ENCODE measurements at places on chromosomes 1 and 21.

DNA sequence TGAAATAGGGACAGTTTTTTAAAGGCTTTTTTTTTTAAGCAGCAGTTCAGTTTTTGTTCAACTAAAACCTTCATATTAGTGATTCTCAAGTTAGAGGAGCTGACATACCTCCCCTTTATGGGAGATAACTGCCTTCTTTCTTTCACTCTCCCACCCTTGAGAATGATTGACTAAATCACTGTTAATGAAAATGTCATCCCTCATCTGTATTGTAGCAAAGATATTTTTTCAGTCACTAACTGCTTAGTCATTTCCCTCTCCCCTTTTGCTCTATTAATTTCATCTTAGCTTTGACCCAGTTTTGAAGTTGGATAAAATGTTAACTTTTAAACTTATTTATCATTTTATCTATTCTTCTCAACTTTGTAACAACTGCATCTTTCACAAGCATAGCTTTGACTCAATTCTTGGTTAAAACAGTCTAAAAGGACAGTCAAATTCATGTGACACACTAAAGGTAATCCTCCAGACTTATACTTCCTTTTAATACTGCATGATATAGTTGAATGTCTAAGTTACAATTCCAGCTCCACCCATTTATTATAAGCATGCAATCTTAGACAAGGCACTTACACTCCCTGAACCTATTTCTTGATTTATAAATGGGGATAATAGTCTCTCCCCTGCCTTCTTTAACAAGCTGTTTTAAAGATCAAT, 17.1 kb downstream of the CAPZA1 start:
- DNase-seq = no peak

- no peak for DNase-seq
Measured at GRCh38 chr1:198361237-198361767, 179.2 kb downstream of the ATP6V1G3 start.

- DNase-seq = no peak
Measured at GRCh38 chr1:47450606-47451005, 12.8 kb downstream of the FOXD2 start.

DNA sequence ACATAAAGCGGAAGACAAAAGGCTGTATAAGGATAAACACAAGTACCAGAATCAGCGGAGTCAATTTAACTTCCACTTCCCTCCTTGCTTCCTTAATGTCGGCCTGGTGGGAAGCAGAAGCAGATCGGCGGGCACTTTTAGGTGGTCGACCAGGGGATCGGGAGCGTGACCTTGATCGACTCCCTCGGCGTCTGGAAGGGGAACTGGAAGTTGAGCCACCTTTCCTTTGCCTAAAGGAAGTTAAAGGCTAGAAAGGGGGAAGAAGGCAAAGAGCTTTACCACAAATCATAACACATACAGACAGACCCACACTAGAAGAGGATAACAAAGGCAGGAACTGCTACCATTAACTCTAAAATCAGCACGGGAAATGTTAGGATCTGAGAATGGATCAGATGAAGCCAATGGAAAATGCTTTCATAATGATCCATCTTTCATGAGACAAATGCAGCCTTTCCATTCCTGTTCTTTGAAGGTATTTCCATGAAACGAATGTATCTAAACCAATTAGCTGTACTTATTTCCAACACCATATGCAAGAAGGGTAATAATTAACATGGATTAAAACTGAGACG, 5.7 kb downstream of the LBR start:
- no peak for DNase-seq

- no peak for DNase-seq
Measured at GRCh38 chr1:63326106-63326472, 3.7 kb downstream of the FOXD3 start.

GRCh38 chr1:93670141-93670540, 11.5 kb downstream of the BCAR3 start:
- DNase-seq = no peak

- DNase-seq = no peak
Measured at GRCh38 chr1:209382231-209383100, 201.0 kb upstream of the CAMK1G start.

GRCh38 chr21:32604464-32604863, 7.7 kb downstream of the CFAP298 start:
- peak; percentile 86 for DNase-seq

- no peak for DNase-seq
Measured at GRCh38 chr1:218217040-218217439, 68.1 kb upstream of the RRP15 start.

DNA sequence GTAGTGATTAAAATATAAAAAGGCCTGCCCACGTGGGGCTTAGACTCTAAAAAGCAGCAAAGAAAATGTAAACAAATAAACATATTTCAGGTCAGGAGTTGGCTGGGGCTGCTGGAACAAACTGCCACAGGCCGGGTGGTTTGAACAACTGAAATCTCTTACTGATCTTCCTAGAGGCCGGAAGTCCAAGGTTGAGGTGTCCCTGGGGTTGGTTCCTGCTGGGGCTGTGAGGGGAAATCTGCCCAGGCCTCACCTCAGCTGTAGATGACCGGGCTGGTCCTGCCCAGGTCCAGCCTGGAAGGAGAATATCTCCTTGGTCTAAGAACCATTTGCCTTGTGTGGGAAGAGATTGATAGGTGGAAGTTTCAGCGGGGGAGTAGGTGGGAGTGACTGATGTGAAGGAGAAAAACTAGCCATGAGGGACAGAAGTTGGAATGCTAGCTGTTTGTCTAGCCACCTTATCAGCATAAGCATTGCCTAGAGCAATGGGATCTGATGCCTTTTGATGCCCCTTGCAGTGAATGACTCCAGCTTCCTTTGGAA, 221.1 kb downstream of the DYRK1A start:
- DNase-seq = no peak

- DNase-seq = no peak
Measured at GRCh38 chr1:228280106-228280901, 72.5 kb downstream of the OBSCN start.

- DNase-seq = no peak
Measured at GRCh38 chr1:95325349-95325748, 91.3 kb downstream of the RWDD3 start.

DNA sequence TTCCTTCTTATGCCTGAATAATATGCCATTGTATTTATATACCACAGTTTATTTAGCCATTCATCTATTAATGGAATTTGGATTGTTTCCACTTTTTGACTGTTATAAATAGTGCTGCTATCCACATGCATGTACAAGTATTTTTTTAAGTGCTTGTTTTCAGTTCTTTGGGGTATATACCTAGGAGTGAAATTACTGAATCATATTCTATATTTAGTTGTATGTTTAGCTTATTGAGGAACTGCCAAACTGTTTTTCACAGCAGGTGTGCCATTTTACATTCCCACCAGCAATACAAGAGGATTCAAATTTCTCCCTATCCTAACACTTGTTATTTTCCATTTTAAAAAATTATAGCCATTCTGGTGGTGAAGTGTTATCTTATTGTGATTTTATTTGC, 7.6 kb upstream of the HJV start:
- DNase-seq = no peak

GRCh38 chr21:14284481-14284880, 68.5 kb downstream of the RBM11 start:
- no peak for DNase-seq

- no peak for DNase-seq
Measured at GRCh38 chr1:119288751-119289150, 79.8 kb upstream of the HAO2 start.

- DNase-seq = peak; percentile 66
Measured at GRCh38 chr1:99685516-99686180, 39.7 kb downstream of the PALMD start.

GRCh38 chr1:7587773-7588456, 183.2 kb upstream of the VAMP3 start:
- DNase-seq = no peak

GRCh38 chr1:160494620-160495019, 28.4 kb downstream of the SLAMF6 start:
- no peak for DNase-seq

GRCh38 chr1:229156872-229157271, 114.0 kb upstream of the RAB4A start:
- peak; percentile 56 for DNase-seq

- no peak for DNase-seq
Measured at GRCh38 chr1:102595106-102595505, 513.2 kb downstream of the COL11A1 start.

GRCh38 chr1:67687649-67688048, 2.6 kb downstream of the GADD45A start:
- DNase-seq = no peak

- no peak for DNase-seq
Measured at GRCh38 chr1:71053758-71054157, 6.1 kb upstream of the PTGER3 start.

DNA sequence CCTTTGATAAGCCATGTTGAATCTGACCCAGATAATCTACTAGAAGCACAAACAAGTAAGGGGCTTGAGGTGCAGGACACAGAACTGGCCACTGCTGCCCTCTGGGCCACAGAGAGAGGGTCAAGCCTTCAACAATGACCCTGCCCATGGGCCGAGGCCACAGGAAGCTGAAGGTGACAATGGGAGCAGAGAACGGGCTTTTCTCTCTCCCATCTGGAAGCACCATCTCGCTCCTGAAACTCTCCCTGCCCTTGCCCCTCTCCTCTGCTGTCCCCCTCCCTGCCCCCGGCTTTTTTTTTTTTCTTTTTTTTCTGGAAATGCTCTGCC, 133.1 kb upstream of the DUSP10 start:
- no peak for DNase-seq

DNA sequence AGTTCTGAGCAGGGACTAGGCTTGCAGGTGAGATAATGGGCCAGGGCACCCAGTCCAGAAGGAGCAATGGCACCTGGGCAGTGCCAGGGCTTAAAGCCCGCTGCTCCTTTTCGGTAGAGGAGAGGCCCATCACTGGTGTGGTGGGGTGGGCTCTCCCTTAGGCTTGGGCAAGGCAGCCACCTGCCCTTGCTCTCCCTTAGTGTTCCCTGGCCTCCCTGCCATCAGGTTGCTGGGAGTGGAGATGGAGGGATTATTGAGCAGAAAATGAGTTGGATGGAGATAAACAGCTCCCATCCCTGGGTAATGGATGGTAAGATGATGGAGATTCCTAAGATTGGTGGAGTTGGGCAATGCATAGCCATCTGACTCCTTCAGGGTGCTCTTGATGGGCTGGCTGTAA, 7.9 kb downstream of the MYOG start:
- no peak for DNase-seq

DNA sequence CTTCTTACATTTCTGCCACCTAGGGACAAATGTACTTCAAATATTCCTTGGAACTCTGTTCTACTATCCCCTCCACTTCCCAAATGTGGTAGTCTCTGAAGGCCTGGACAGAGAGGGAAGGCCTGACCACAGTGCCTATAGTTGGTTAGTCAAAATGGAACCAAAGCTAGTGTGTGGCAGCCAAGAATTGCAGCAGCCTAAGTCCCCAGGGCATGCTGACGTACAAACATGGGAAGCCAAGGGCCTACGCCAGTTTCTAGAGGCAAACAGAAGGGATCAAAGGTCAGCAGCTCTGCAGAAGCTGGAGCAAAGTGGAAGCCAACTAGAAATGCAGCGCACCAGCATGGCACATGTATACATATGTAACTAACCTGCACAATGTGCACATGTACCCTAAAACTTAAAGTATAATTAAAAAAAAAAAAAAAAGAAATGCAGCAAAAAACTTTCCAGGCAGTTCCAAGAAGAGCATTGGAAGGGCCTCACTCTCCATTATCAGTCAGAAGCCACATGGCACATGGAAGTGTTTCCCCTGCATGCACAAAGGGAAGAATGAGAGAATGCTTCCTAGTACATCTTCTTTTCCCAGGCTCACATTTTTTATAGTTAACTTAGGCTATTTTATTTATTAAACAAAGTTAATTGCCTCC, 39.4 kb upstream of the GADD45A start:
- DNase-seq = no peak
